ENCODE measurements at places on chromosomes 1 and 21.

DNA sequence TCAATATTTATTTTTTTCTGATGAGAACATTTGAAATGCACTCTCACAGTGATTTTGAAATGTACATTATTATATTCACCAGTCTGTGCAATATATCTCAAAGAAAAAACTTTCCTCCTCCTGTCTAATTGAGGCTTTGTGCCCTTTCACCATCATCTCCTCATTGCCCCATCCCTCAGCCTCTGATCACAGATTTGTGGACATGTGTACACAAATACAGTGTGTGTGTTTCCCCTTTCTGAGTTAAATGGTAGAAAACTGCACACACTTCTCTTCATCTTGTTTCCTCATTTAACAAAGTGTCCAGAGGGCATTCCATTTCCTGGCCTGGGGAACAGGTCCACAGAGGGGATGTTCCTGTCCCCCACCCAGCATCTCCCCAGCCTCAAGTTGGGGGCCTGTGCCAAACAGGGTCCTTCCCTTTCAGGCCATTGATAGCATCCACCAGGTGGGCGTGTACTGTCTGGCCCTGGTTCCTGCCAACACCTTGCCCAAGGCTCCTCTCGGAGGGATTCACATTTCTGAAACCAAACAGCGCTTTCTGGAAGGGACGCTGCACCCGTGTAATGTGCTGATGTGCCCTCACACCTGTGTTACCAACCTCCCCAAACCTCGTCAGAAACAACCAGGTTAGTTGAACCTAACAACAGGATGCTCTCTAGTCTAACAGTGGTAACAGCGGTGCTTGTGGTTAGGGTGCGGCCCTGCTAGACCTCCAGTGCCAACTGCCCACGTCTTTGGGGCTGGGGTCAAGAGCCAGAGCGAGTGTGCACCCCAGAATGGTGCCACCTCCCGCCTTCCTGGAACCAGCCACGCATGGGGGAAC, 54.6 kb downstream of the S100B start:
- no peak for DNase-seq

GRCh38 chr1:78184460-78185072, 138.8 kb downstream of the GIPC2 start:
- no peak for DNase-seq

DNA sequence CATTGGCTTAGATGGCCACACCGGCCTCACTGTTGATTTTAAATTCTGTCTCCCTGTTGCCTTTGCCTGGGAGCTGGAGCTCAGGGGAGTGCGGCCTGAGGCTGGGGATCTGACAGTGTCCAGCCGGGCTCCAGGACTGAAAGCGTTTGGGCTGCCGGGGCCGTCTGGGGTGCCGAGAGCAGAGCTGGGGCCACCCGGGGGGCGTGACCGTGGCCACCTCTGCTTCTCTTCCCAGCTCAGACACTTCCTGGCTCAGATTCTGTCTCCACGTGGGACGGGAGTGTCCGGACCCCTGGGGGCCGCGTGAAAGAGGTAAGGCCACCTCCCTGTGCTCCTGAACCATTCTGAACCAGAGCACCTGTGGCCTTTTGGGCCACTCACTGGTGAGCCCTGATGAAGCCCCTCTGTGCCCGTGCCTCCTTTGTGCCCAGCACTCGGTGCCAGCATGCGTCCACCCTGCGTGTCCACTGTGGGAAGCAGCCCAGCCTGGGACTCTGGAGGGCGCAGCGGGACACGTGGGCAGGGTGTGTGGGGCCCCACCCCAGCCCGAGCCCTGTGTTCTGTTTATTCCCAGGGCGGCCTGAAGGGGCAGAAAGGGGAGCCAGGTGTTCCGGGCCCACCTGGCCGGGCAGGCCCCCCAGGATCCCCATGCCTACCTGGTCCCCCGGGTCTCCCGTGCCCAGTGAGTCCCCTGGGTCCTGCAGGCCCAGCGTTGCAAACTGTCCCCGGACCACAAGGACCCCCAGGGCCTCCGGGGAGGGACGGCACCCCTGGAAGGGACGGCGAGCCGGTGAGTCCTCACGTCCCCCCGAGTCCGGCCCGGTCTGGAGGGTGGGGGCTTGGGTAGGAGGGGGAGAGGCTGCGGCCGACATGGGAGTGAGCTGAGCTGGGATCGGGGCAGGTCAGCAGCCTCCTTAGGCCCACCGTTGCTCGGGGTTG, 64.8 kb downstream of the SLC19A1 start:
- no peak for DNase-seq

- DNase-seq: no peak
These were observed at the start of gene CD1E for GRCh38 chr1:158353303-158354075. Gene CD1E (plus strand): TSS chr1:158353894. CDS start chr1:158353989, 95 bp downstream.

- DNase-seq: no peak
These were observed 36.9 kb upstream of the BACH1 start for GRCh38 chr21:29261555-29262540.

DNA sequence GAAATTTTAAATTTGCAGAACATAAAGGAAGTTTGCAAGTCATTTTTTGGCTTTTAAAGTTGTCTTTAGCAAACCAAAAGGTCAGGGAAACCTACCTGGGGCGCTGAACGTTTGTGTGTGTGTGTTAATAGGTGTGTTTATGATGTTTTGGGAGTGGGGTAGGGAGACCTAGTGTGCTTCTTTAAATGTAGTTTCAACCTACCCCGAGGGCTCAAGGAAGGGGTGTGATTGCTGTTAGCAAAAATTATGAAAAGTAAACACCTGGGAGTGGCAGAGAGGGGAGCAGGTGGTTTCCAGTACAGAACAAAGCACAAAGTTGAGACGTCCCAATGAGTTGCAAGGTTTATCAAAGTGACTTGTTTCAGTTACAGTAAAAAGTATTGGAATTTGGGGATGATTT, 58.7 kb upstream of the WDR26 start:
- no peak for DNase-seq

All from AG04449 (cell line).